ENCODE measurements at places on chromosomes 6 and 20. TPM values are rescaled to one million over a fixed set of nuclear protein-coding genes. Genes with fewer than 3 reads are reported as not detected.

The HCK gene
- 10.0 TPM for total RNA-seq

The EFCAB8 gene
- total RNA-seq: 2.8 TPM

GRCh38 chr6:143755301-143755744 lies 77.6 kb downstream of the PHACTR2 start:
- no peaks in the 10 kb centered on the region for H3K36me3 ChIP-seq
- no peak overlapping the region for H3K4me3 ChIP-seq
- DNase-seq: no peak
- no peaks in the 10 kb centered on the region for H3K4me1 ChIP-seq

DNA sequence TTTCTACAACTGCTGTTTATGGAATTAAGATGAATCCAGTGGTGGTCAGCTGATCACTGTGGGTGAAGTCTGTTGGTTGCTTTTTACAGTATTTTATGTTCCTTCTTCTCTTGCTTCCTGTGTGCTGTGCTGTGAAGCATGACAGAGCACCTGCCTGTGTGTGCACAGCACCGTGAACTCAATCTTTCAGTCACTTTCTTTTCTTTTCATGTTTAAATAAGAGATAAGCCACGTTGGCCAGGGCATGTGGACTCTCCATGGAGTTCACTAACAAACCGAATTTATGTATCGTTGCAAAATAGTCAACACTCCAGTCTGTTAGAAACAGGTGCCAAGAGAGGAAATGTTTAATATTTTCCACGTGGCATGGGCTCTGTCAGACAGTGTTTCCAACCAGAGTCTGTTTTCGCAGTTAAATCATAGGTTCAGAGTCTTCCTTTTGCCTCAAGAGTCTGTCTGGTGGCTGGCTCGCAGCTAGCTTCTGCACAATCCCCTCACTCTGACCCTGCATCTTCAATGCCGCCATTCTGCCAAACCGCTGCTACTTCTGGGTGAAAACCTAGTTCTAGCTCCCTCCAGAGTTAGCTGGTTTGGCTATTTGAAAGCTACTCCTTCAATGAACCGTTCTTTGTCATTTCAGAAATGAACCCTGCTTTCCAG lies 73.2 kb downstream of the QRSL1 start:
- DNase-seq: no peak
- no peak overlapping the region for H3K4me3 ChIP-seq
- no peaks in the 10 kb centered on the region for H3K27me3 ChIP-seq
- H3K36me3 ChIP-seq: no peaks in the 10 kb centered on the region
- H3K4me1 ChIP-seq: no peaks in the 10 kb centered on the region

DNA sequence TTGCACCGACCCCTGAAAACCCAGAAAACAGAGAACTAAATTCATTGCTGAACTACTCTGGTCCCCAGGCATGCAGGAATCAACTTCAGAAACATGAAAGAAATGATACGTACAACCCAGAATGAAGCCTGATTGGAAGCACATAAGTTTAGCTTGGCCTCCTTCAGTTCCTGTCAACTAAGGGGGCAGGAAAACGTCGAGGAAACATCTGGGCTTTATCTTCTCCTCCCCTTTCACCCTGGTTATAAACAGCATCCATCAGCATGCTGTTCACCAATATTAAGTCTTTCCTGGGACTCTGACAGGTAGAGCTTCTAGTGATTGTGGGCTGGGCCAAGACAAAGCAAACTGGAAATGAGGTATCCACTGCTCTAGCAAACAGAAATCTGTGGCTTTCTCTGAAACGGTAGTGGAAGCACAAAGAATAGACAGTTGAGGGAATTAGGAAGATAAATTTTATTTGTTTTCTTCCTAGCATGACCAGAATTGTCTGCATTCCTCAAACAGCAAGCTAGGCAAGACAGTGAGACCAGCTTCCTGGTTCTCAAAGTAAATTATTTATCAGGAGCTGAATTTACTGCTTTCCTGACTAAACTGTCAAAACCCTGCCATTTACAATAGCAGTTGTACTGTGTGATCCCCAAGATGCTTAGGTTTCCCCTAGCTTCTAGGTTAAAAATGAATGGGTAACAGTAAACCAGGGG lies 134.4 kb downstream of the PTPRT start:
- H3K27me3 ChIP-seq: no peaks in the 10 kb centered on the region
- H3K4me3 ChIP-seq: no peak overlapping the region
- no peaks in the 10 kb centered on the region for H3K4me1 ChIP-seq
- DNase-seq: no peak
- H3K27ac ChIP-seq: no peak overlapping the region

The TCF19 gene
- 4.3 TPM for total RNA-seq

The PNLDC1 gene
- total RNA-seq: not detected

- no peaks in the 10 kb centered on the region for H3K27me3 ChIP-seq
- H3K4me3 ChIP-seq: no peak overlapping the region
- H3K36me3 ChIP-seq: no peaks in the 10 kb centered on the region
- H3K27ac ChIP-seq: no peak overlapping the region
- no peaks in the 10 kb centered on the region for H3K4me1 ChIP-seq
Measured at GRCh38 chr6:128414943-128415342, 105.5 kb downstream of the PTPRK start.

DNA sequence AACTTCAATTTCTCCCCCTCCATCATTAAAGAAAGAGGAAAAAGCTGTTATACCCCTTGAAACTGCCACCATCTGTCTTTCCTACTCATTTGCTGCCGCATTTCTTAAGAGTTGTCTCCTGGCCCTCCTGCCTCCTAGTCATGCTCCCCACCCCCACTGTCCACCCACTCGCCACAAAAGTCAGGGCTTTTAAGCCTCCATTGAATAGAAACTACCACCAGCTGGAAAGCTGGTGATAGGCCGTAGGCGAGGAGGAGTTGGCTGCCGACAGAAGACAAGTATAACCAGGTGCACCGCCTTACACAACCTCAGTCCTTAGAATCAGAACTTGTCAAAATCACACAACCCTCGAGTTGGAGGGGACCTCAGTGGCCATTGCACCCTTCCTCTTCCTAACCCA lies 67.6 kb downstream of the B3GAT2 start:
- no peak overlapping the region for H3K4me3 ChIP-seq
- no peak for DNase-seq
- H3K4me1 ChIP-seq: no peaks in the 10 kb centered on the region
- no peak overlapping the region for H3K27ac ChIP-seq

DNA sequence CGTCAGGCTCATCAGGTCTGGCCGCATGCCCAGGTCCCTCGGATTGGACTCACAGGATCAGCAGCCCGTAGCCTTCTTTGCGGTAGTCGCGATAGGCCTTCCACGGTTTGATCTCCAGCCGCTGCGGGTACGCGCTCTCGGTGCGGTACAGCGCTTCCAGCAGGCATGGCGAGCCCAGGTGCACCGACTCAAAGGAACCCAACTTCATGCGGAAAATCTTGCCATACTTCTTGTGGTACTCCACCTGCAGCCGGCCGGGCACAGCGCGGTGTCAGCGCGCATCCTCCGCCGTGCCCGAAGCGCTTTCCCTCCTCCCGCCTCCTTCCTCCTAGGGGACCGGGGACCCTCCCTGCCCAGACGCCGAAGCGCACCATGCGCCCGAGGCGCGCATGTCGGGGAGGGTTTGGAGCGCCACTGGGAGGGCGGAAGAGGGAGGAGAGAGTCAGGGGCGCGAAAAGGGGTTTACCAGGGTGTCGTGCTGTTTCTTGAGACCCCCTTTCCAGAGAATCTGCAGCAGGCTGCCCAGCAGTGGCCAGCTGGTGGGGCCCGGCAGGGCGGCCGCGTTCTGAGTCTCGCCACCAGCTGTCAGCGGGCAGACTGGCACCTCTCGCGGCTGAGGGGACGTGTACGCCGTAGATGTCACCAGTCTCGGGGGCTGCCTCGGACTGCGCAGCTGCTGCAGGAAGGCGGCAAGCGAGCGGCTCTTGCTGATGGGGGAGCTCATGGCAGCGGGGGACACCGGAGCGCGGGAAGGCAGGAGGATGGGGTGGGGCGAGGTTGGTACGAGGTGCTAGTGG lies 732 bp downstream of the CYP24A1 start:
- H3K4me1 ChIP-seq: no peaks in the 10 kb centered on the region
- H3K36me3 ChIP-seq: no peaks in the 10 kb centered on the region
- H3K27me3 ChIP-seq: no peaks in the 10 kb centered on the region
- no peak overlapping the region for H3K4me3 ChIP-seq
- no peak for DNase-seq

DNA sequence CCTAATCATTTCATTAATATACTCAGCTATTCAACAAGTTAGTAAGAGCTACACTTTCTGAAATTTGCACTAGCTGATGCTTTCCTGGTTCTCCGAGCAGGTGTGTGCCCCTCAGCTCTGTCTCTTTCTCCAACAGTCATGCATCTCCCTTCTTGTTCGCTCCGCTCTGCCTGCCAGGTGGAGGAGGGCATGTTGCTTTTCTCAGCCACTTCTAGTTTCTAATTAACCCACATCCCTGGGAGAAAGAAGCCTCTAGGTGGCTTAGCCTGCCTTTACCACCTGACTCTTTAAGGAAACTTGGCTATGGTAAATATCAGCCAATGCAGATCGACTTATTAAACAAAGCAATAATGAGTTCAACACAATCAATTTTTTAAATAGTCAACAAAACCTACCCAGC lies 34.2 kb downstream of the LRFN2 start:
- no peak for DNase-seq
- H3K27me3 ChIP-seq: no peaks in the 10 kb centered on the region
- no peak overlapping the region for H3K4me3 ChIP-seq
- no peak overlapping the region for H3K27ac ChIP-seq
- H3K4me1 ChIP-seq: no peaks in the 10 kb centered on the region

- no peak for DNase-seq
- H3K27me3 ChIP-seq: no peaks in the 10 kb centered on the region
- H3K27ac ChIP-seq: no peak overlapping the region
- no peaks in the 10 kb centered on the region for H3K4me1 ChIP-seq
Measured at GRCh38 chr20:19885939-19886660, 128.0 kb downstream of the RIN2 start.

The NEURL2 gene
- 1.2 TPM for total RNA-seq

DNA sequence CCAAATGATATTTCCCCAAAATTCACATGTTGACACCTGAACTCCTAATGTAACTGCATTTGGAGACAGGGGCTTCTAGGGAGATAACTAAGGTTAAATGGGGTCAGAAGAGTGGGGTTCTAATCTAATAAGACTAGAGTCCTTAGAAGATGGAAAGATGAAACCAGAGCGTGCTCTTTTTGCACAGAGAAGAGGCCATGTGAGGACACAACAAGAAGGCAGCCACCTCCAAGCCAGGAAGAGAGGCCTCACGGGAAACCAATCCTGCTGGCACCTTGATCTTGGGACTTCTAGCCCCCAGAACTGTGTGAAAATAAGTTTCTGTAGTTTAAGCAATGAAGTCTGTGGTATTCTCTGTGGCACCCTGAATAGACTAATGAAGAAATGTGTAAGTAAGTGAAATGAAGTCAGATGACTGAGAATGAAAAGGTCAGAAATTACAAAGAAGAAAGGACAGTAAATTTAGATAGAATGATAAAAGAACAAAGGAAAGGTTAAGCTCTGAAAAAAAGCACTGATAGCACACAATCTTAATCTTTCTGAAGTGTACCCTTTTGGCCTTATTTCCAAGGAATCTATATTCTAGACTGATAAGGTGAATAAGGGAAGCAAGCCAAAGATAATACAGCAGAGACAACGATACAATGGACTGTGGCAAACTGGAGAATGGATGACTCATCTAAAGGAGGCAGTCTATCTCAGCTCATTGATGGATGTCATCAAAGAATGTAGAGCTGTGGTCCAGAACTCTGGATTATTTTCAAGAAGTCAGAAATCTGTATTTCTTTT lies 110.4 kb downstream of the MYB start:
- H3K27me3 ChIP-seq: no peaks in the 10 kb centered on the region
- H3K4me1 ChIP-seq: no peaks in the 10 kb centered on the region
- H3K27ac ChIP-seq: no peak overlapping the region
- no peak for DNase-seq
- H3K4me3 ChIP-seq: no peak overlapping the region
- no peaks in the 10 kb centered on the region for H3K36me3 ChIP-seq

The WFDC5 gene
- not detected for total RNA-seq

GRCh38 chr6:107560657-107561056 lies 70.7 kb downstream of the SOBP start:
- no peaks in the 10 kb centered on the region for H3K27me3 ChIP-seq
- H3K27ac ChIP-seq: no peak overlapping the region
- H3K36me3 ChIP-seq: no peaks in the 10 kb centered on the region
- H3K4me1 ChIP-seq: no peaks in the 10 kb centered on the region
- DNase-seq: no peak
- H3K4me3 ChIP-seq: no peak overlapping the region

DNA sequence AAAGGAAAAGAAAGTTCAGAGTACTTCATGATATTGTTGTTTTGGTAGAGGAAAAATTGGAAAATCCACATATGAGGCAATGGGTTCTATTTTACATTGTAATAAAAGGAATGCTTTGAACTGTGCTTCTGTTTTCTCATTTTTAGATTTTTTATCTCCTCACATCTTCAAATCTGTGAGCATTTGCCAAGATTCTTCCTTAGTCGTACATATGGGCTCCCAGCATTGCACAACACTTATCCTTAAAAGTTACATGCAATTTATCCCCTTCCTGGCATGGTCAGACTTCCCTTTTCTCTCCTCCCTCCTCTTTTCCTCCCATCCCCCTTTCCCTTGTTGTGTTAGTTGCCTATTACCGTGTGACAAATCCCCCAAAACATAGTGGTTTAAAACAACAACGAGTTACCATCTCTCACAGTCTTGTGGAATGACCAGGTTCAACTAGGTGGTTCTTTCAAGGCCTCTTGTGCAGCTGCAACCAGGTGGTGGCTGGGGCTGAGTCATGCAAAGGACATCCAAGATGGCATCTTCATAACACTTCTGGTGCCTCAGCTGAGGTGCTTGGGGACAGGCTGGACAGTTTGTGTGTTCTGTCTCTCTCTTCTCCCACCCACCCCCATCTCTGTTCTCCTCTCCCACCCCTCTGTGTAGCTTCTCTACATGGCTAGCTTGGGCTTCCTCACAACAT lies 68.7 kb downstream of the TXNDC5 start:
- H3K27me3 ChIP-seq: no peaks in the 10 kb centered on the region
- H3K27ac ChIP-seq: no peak overlapping the region
- H3K4me1 ChIP-seq: no peaks in the 10 kb centered on the region
- H3K36me3 ChIP-seq: no peaks in the 10 kb centered on the region
- no peak overlapping the region for H3K4me3 ChIP-seq

The CDC5L gene
- total RNA-seq: 24.5 TPM

GRCh38 chr6:3237761-3238662 lies 10.6 kb upstream of the TUBB2B start:
- H3K27ac ChIP-seq: no peak overlapping the region
- no peaks in the 10 kb centered on the region for H3K4me1 ChIP-seq
- no peak overlapping the region for H3K4me3 ChIP-seq
- DNase-seq: no peak
- no peaks in the 10 kb centered on the region for H3K36me3 ChIP-seq
- H3K27me3 ChIP-seq: no peaks in the 10 kb centered on the region

DNA sequence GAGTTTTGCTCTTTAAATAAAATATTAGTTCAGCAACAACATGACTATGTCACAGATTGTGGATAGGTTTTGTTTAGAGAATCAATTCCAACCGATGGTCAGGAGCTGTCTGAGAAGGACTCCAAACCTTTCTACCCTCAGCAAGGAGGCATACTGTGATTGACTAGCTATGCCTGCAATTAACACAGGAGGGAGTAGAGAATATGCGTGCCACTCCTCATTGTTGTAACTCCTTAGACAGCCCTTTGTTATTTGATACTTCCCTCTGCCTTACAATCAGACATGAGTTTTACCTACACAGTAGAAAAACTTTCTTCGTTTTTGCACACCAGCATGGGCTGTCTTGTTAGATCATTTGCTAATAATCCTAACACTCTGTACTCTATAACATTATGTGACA lies 796.5 kb downstream of the PRIM2 start:
- no peaks in the 10 kb centered on the region for H3K4me1 ChIP-seq
- H3K27ac ChIP-seq: no peak overlapping the region
- no peak overlapping the region for H3K4me3 ChIP-seq
- no peak for DNase-seq
- H3K36me3 ChIP-seq: no peaks in the 10 kb centered on the region
- H3K27me3 ChIP-seq: no peaks in the 10 kb centered on the region

Measured in naive thymus-derived CD4-positive, alpha-beta T cell (primary cell).